NCI-H1694 (cell line): ENCODE measurements at places on chromosomes 5 and 9.

GRCh38 chr5:54873691-54874090 lies 111.7 kb downstream of the ESM1 start:
- no peak for DNase-seq

DNA sequence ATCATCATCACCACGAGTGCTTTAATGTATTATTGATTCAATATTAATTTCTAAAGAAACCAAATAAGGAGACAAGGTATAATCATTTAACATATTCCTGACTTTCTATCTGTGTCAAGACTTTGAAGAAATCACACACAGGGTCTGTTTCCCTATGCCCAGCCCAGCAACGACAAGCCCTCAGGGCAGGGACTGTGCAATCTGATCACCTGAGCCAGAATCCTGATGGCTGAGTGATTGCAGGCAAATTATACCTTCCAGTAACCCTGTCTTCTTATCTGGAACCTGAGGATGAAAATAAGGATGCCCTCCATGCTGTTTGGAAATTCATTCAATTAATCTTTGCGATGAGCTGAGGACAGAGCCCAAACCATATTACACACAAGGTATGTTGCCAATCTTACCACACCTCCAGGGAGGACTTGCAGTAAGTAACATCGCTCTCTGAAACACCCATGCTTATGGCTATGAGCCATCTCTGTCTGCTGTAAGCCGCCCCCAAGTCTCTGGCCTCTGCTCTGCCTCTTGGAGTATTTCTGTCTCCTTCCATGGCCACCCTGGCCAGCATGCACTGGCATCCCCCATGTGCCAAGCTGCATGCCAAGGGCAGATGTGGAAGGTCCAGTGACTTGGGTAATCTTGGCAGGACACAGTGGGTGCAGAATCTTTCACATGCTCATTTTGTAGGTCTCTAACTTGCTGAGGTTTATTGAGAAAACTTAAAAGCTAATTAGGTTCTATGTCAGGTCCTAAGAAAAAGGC lies 10.6 kb downstream of the TAS2R1 start:
- DNase-seq: no peak

GRCh38 chr5:160272264-160272663 lies 40.1 kb downstream of the CCNJL start:
- DNase-seq: no peak

GRCh38 chr9:15307523-15307841 lies 466 bp upstream of the TTC39B start:
- DNase-seq: no peak

GRCh38 chr5:146564007-146564762 lies 48.2 kb upstream of the GPR151 start:
- no peak for DNase-seq

DNA sequence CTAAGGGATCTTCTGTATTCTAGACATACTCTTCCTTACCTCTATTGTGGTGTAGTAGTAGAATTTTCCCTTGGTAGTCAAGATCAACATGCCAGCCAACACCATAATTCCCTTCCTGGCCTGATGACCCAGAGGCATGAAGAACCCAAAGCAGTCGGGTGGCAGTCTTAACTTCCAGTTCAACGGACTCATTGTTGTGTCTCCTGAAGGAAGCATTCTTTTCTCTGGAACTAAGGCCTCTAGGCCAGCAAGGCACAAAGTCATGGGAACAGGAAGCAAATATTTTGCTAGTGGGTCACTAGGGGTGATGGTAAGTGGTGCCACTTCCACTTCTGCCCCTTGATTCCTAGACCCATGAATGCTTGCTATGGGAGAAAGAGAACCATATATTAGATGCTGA lies 55.2 kb upstream of the DAPK1 start:
- no peak for DNase-seq

- DNase-seq: no peak
Measured at GRCh38 chr5:107314330-107314729, 356.4 kb downstream of the EFNA5 start.

GRCh38 chr9:130493476-130493875 lies 48.7 kb downstream of the ASS1 start:
- no peak for DNase-seq

DNA sequence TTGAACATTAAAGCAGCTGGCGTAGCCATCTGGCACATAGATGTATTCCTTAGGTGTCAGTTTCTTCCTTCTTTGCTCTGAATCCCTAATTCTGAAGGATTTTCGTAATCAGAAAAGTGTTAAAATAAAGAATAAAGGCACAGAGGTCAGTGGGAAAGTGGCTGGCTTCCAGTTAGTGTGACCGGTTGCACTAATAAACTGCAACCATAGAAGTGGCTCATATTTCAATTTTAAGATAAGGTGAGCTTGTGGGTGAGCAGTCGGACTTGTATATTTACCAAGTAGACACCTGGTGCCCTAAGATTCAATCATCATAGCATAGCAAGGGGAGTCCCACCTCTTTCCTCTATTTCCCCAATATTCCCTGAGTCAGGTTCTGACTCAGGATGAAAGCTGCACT lies 459.6 kb downstream of the ACTL7B start:
- no peak for DNase-seq

- no peak for DNase-seq
Measured at GRCh38 chr5:176748967-176749935, 61.1 kb upstream of the UNC5A start.

DNA sequence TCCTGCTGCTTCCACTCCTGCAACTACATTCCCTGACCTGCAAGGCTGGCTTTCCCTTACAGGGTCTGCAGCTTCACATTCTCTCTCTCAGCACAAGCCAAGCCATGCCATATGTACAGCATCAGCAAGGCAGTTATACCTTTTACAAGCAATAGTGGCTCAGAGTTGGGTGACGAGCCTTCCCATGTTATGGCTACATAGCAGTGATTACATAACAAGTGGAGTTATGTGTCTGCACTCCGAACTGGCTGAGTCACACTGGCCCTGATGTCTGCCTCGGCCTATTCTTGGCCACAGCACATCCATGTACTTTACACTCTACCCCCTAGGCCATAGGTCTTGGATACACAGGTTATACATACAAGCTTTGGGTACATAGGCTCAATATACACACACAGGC lies 52.0 kb upstream of the SNCAIP start:
- DNase-seq: no peak

DNA sequence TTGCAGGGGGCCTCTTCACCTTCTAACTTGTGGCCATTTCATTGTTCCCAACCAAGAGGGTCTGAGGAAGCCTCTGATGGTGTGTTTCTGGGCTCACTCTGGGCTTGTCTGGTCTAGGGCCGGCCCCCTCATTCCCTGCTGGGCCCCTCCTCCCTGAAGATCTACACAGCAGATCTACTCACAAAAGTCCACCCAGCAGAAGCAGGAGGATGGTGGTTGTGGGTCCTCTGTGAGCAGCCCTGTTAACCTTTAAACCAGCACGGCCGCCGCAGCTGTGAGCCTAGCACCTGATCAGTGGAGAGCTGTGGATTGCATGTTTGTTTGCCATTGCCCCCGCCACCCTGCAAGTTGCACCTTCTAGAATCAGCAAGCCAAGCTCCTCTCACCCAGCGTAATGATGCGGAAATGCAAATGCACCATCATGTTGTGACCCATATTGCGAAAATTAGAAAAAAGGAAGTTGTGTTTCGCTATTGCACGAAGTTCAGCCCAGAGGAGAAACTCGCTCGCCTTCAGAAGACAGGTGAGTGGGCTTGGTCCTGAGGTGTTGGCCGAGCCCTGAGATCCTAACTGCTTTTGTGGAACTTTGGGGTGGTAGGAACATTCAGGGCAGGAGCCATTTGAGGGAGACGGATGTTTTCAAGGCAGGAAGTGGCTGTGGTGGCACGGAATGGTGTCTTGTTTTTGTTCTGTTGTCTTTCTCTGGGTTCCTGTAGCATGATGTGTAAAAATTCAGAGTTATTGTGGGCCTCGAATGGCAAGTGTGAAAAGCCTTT lies 16.7 kb downstream of the FGD3 start:
- no peak for DNase-seq

DNA sequence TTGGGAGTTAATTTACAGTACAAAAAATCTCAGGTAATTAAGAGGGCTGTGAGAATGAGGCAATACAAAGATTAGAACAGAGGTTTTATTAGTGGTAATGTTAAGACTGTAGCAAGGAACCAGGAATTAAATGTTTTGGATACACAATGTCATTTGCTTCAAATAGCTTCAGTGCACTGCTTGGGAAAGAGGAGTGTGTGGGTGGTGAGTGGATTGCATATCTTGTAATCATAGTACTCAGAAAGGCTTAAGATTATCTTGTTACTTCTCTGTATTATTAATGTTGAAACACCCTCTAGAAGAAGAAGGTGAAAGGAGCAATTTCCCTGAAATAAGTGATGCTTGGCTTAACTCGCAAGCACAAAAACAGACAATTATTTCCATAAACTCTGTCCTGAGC lies 21.0 kb upstream of the TBCA start:
- no peak for DNase-seq

DNA sequence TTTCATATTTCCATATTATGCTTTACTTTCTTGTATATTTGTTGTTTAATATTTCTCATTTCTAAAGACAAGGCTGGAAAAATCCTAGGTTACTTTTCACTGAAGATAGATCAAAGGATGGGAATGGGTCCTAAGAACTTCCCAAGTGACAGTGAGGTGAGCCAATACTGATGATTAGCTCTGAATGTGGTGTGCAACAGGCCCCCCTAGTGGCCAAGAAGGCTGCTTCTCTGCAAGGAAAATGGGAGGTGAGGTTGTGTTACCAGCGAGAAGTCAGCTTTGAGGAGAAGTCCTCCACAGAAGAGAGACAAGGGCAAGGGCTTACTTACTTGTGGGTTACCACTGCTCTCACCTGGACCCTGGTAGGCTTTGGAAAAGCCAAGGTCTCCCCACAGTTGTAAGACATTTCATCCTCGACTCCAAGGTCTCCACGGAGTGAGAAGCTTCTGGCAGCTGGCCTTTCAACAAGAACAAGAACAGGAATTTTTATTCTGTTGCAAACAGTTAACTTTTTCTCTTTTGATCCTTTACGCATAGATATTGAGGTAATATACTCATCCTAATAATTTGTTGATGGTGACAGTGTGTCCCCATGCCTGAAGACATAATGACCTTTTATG lies 69.9 kb downstream of the MAMDC2 start:
- DNase-seq: peak; percentile 14

- DNase-seq: no peak
Measured at GRCh38 chr9:90559075-90560073, 83.2 kb downstream of the DIRAS2 start.

- no peak for DNase-seq
Measured at GRCh38 chr9:129687391-129687790, 21.9 kb downstream of the PRRX2 start.

GRCh38 chr9:100058699-100059579 lies 39.9 kb downstream of the ERP44 start:
- no peak for DNase-seq

GRCh38 chr5:155389498-155389897 lies 375.9 kb downstream of the KIF4B start:
- no peak for DNase-seq

- no peak for DNase-seq
Measured at GRCh38 chr5:139592289-139592688, 31.1 kb downstream of the UBE2D2 start.

DNA sequence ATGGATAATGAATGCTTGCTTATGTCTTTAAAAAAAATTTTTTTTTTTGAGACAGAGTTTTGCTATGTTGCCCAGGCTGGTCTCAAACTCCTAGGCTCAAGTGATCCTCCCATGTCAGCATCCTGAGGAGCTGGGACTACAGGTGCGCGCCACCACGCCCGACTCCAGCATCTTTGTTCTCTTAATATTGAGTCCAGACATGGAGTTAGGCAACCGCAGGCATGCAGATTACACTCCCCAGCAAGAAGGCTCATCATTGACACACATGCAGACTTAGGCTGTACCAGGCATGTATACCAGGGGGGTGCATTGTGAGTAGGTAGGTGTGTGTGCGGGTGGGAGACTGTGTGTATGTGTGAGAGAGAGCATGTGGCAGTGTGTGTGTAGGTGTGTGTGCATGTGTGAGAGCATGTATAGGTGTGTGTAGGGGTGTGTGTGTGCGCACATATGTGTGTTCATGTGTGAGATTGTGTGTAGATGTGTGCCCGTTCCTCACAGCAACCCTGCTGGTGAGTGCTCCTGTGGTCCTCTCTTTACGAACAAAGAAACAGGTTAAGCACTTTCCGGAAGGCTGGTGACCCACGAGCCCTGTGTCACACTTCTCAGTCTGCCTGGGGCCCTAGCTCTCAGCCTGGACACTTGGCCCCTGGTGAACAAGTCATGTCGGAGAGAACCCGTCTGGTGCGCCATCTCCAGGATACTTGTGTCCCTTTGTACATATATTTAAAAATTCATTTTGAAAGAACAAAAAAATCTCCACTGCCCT lies 6.2 kb downstream of the OBP2B start:
- no peak for DNase-seq

DNA sequence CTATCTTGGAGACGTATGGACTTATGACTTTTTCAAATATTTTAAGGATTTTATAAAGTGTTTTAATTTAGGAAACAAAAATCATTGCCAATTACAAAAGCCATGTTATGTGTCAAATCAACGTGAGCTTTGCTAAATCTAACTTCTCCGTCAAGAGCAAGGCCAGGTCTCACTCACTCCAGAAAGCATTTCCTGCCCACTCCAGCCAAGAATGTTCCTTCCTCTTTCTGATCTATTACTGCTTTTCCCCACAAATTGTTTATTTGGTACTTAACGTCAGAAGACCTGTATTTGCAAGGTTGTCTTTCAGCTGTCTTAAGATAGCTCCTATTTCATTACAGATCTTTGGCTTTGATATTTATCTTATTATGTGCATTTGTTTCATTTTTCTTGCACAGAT lies 193.5 kb upstream of the HAPLN1 start:
- DNase-seq: no peak

DNA sequence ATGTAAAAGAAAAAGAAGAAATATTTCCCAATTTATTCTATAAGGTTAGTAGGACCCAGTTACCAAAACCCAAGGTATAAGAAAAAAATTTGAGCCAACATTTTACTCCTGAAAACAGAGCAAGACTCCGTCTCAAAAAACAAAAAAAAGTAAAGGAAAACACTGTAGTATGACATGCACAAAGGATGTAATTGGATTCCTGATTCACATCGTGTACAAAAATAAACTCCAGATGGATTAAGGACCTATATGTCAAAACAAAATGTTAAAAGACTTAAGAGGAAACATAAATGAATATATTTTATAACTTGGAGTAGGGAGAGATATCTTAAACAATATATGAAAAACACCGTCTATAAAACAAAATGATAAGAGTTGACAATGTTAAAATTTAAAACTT lies 13.8 kb downstream of the PHYKPL start:
- no peak for DNase-seq
